ENCODE measurements at places on chromosomes 7 and 10.

DNA sequence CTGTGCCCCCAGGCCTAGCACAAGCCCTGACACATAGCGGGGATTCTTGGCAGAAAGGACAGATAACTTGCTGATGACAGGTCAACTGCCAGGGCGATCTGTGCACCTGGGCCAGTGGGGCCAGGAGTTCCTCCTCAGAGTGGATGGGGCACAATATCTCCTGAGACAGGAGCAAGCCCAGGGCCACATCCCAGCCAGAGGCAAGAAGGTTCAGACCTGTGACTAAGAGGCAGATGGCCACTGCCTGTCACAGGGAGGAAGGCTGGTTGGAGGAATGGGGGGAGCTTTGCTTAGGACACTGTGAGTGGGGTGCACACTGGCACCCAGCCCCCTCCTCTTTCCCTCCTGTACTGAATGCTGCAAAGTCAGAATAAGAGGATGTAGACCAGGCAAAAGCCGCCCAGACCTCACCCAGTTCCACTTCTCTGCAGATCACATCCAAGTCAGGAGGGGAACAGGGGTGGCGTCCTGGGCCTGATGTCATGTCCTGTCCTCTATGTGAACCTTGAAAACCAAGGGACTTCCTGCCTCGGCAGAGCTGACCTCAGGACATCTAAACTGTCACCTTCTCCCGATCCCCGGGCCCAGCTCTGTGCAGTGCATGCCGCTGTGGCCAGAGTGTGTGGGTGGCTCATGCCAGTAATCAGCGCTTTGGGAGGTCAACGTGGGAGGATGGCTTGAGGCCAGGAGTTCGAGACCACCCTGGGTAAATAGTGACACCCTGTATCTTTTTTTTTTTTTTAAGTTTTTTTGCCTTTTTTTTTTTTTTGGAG is 1.3 kb downstream of the GUSB start:
- no peak for DNase-seq

DNA sequence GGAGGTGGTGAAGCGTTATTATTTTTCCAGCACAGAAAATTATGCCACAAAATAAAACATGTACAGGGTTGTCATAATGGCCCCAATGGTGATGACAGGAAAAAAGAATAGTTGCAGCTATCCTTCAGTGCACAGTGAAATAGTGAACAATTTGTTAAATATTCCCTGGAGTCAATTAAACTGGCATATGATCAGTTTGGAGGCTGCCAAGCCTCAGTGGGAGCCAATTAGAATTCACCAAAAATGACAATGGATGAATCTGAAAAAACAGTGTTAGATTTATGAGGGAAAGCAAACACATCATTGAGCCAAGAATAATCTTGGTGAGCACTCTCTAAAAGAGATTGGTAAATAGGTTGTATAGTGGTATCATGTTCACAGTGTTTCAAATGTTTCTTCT is 146.3 kb downstream of the OTUD1 start:
- DNase-seq = no peak

- DNase-seq = no peak
Observed at GRCh38 chr7:135827391-135827790, 78.8 kb upstream of the FAM180A start.

- no peak for DNase-seq
Observed at GRCh38 chr10:70247360-70247759, 14.1 kb upstream of the PPA1 start.

GRCh38 chr7:101677391-101677790 is 48.3 kb upstream of the MYL10 start:
- no peak for DNase-seq

GRCh38 chr7:132618271-132618955 is 42.1 kb upstream of the PLXNA4 start:
- DNase-seq = no peak

GRCh38 chr10:17747883-17748550 is 4.0 kb upstream of the TMEM236 start:
- DNase-seq = no peak

GRCh38 chr7:90597563-90598253 is 1.6 kb downstream of the CDK14 start:
- DNase-seq = no peak

GRCh38 chr7:36971515-36972139 is 247.3 kb upstream of the AOAH start:
- DNase-seq = no peak

- DNase-seq = no peak
Observed at GRCh38 chr10:119335671-119336353, 128.4 kb downstream of the GRK5 start.

- DNase-seq = no peak
Observed at GRCh38 chr7:72404743-72405142, 7.4 kb downstream of the CALN1 start.

- DNase-seq = no peak
Observed at GRCh38 chr7:40329601-40330153, 194.9 kb downstream of the SUGCT start.

- DNase-seq = peak; percentile 63
Observed at GRCh38 chr7:42237811-42238541, 967 bp upstream of the GLI3 start.

GRCh38 chr7:32871624-32872371 is 19.8 kb downstream of the KBTBD2 start:
- no peak for DNase-seq

DNA sequence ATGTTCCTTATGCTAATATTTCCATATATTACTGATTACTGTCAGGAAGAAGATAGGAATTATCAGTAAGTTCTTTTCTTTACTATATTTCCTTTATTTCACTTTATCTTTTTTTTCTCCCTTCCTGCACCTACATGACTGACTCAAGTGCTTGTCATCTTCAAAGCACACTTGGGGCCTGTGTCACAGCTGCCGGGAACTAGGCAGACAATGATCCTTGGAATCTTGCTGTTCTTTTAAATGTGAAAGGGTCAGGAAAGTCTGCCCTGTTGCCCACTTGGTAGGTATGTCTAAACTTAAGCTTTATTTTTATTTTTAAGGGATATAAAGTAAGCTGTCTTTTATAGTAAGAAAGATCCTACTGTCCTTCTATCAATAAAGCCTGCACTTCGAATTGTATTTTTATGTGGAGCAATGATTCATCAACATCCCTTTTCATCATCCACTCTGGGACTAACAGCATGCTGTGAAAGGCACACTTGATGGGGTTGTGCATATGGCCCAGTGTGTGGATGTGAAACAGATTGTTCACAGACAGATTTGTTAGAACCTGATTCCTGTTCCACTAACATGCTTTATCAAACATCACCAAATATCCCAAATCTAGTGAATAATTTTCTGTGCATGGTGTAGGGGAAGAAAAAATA is 556.9 kb downstream of the DNAJB9 start:
- DNase-seq = no peak

GRCh38 chr10:68848281-68848680 is 20.9 kb downstream of the STOX1 start:
- DNase-seq = no peak

- no peak for DNase-seq
Observed at GRCh38 chr10:69800109-69800508, 1.6 kb upstream of the COL13A1 start.

GRCh38 chr7:80681272-80681885 is 42.9 kb downstream of the CD36 start:
- no peak for DNase-seq

DNA sequence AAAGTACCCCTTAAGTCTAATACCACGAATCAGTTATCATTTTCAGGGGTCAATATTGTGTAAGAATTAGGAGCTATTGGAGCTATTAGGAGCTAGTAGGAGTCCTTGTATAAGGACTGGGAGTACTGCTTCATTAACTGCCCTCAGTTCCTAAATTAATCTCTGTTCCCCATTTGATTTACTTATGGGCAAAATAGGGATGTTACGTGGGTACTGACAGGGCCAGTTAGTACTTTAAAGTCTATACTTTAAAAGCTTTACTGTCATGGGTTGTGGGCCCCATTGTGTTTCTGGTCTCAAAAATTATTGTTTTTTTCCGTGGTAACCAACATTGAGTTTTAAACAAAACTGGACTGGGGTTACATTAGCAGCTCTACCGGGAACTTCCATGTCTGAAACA is 60.3 kb downstream of the PRKAR2B start:
- no peak for DNase-seq

DNA sequence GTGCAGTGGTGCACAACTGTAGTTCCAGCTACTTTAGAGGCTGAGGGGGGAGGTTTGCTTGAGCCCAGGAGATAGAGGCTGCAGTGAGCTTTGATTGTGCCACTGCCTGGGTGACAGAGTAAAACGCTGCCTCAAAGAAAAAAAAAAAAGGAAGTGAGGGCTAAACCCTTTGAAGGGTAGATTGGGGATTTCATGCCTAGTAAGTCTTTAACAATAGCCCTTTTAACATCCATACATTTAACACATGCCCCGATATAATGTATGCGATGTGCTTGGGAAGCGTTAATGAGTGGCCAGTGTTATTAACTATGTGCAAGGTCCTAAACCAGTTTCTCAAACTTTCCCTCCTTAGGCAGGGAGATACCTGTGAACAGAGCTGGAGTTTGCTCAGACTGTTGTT is 229.2 kb upstream of the HPS1 start:
- no peak for DNase-seq

- no peak for DNase-seq
Observed at GRCh38 chr10:68869623-68870022, 31.5 kb upstream of the DDX50 start.

- no peak for DNase-seq
Observed at GRCh38 chr10:48406204-48406603, 99.7 kb downstream of the MAPK8 start.

- DNase-seq = no peak
Observed at GRCh38 chr7:141671705-141672496, 30.1 kb downstream of the DENND11 start.

DNA sequence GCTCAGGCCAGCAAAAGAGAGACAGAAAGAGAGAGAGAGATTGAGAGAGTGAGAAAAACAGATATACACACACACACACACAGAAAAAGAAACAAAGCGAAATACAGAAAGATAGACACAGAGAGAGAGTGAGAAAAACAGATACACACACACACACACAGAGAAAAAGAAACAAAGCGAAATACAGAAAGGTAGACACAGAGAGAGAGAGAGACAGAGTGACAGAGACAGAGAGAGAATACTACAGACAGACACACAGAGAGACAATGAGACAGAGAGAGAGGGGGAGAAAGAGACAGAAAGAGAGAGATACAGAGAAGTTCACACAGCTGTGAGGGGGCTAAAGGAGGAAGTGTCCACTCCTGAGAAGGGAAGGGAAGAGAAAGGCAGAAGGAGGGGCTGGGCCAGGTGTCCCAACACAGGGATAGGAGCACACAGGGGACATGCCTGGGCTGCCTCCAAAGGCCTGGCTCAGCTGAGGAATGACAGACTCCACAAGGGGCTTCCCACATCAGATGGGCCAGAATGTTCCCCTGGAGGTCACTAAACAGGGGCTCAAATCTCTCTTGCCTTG is 4.3 kb downstream of the GCK start:
- no peak for DNase-seq

- DNase-seq = no peak
Observed at GRCh38 chr7:107996072-107996882, 6.7 kb downstream of the LAMB1 start.

GRCh38 chr10:45602082-45602730 is 70.4 kb downstream of the ZFAND4 start:
- no peak for DNase-seq

- no peak for DNase-seq
Observed at GRCh38 chr10:100019787-100020141, 10.0 kb upstream of the DNMBP start.

GRCh38 chr7:45185028-45185863 is 27.7 kb downstream of the RAMP3 start:
- DNase-seq = no peak

GRCh38 chr7:134022286-134022911 is 104.7 kb upstream of the LRGUK start:
- no peak for DNase-seq

GRCh38 chr10:101485681-101486554 is 102.1 kb downstream of the POLL start:
- peak; percentile 29 for DNase-seq

DNA sequence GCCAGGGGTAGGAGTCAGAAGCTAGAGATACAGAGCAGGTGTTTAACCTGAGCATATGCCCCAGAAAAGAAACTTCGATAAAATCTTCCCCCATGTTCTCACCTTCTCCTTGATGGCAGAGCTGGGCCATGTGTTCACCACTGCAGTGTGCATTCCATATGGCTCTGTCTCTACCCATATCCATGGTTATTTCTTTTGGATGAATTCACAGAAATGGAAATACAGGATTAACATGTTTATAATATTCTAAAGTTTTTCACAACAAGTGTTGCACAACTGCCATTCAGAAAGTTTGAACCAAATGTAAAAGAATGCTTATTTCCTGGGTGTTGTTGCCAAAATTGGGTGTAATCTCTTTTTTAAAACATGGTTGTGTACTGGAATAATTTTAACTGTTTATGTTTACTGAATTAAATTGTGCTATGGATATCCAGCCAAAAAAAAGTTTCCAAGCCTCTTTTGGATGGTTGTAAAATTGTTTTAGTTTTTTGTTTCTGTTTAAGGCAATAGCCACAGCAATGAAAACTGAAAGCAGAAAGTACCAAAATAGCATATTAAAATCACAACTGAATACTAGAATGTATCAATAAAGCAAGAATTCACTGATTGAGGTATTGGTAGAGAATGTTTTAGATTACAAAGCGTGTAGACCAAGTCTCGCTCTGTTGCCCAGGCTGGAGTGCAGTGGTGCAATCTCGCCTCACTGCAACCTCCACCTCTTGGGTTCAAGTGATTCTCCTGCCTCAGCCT is 19.9 kb upstream of the CCNY start:
- DNase-seq = no peak

GRCh38 chr10:112308125-112308502 is 24.9 kb downstream of the TECTB start:
- no peak for DNase-seq

DNA sequence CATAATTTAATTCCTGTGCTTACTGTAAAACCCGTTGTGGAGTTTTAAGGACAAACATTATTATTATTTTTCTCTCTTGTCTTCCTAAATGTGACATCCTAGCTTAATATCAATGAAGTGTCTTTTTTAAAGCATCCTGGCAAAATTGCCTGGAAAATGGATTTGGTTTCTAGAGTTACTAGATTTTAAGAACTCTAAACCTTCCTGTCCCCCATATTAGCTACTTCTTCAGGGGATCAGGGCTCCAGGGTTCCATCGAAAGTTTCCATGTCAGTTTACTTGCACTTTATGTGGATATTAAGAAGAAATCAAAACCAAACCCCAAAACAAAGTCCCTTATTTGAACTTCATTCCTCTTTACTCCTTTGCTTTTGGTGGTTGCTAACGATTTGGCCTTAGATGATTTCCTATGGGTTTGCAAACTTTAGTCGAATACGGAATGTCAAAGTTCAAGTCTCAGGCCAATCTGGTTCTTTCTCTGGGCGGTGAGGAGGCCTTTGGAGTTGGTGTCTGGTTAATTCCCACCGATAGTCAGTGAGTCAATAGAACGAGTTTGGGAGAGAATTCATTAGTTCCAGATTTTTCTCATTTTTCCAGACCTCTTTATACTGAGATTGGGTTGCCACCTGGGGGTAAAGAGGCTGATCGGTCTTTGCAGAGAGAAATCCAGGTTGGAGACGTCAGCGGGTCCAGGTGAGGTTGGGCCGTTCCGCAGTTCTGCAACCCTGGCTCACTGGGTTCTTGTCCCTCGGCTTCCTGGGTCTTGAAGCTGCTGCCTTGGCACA is 1.1 kb downstream of the CUX1 start:
- no peak for DNase-seq

Measured in anterior cingulate cortex (tissue), 58 donors.